ENCODE measurements at places on chromosomes 1 and 21.

- DNase-seq, result no peak
Observed at GRCh38 chr1:22633697-22634463, 2.5 kb upstream of the C1QA start.

GRCh38 chr1:61207416-61207815, 125.1 kb downstream of the NFIA start:
- DNase-seq, result no peak

DNA sequence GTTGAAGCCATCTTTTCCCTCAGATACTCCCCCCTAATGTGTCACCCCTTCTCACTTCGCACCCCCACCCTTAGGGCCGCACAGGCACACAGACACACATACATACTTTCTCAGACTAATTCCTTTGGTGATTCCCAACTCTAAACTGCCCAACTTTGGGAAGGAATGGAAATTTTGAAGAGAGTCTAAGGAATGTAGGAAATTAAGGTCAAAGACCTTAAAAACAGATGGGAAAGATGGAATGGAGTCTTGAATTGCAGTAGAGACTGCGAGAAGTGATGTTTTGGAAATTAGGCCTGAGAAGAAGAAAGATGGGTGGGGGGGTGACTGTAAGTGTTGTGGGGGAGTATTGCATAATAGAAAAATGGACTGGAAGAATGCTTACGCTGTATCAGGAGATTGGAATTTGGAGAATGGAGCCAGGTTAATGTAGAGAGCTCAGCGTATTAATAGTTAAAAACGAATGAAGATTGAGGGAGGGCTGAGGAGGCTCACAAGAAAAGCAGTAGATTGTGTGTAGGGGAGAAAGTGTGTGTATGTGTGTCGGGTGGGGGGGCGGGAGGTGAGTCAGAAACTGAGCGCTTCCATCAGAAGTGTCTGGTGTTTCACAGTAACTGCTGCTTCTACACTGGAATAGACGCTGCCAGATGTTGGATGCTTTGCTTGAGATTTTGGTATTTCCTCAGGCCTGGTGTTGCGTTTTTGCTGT, 1.7 kb downstream of the PIP5K1A start:
- DNase-seq, result peak; percentile 22

- DNase-seq, result no peak
Observed at GRCh38 chr1:101945884-101946283, 50.8 kb downstream of the OLFM3 start.

DNA sequence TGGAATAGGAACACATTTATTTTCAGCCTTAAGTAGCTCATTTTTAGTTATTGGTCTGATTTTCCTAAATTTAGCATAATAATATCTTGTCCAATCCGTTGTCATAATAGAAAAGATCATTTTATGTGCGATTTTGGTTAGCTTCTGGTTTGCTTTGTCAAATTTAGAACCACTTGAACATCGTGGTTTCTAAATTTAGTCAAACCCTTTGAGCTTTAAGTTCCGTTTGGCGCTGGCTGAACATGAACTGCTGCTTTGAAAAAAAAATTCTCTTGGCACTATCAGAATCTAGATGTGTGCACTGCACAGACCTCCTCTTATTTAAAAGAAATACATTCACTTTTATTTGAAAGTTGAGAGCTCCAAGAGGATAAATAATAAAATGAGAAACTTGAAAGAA, 370.6 kb downstream of the PTPRC start:
- DNase-seq, result no peak

GRCh38 chr1:54009406-54009805, 8.6 kb downstream of the LDLRAD1 start:
- no peak for DNase-seq

DNA sequence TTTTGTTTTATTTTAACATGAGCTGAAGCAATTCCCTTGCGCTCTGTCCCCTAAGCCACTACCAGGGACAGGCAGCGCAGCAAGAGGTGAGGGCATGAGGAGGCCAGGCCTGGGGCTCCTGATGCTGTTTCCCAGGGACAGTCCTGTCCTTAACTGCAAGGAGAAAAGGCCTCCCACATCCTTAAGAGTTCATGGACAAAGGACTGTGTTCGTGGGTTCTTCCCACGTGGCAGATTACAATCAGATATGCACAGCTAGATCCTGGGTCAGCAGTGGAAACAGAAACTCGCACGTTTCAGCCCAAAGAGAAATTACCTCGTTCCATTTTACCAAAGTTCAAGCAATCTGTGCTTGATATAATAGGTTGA, 85.8 kb downstream of the MIS18A start:
- DNase-seq, result no peak

DNA sequence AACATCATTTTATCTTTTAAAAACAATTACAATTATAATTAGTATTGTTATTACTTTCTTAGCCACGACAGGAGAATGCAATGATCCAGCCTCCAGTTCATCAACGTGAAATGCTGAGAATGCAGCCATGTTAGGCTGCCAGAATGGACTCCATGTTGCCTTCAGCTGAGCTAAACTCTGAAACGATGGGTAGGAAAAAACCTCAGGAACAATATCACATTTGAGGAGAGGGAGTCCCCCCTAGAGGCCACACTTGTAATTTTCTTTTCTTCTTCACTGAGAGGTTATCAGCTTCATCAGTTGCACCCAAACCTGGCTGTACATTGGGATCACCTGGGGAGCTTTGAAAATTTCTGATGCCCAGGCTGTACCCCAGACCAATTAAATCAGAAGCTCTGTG, 34.6 kb upstream of the DNAH14 start:
- DNase-seq, result no peak

DNA sequence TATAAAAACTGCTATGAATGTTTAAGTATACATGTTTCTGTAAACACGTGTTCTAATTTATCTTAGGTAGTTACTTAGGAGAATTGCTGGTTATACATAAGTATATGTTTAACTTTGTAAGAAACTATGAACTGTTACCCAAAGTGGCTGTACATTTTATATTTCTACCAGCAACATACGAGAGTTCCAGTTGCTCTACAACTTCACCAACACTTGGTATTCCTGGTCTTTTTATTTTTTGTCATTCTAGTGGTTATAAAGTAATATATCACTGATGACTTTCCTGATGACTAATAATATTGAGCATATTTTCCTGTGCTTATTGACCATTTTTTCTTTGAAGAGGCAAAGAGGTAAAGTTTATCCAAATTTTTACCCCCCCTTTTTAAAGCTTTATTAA, 76.0 kb downstream of the KIAA0319L start:
- DNase-seq, result no peak

GRCh38 chr1:153548722-153549688, at the start of gene S100A3:
TSS of gene S100A3 (minus strand) at chr1:153549258. CDS start at chr1:153548485, 773 bp downstream.
- DNase-seq, result no peak

DNA sequence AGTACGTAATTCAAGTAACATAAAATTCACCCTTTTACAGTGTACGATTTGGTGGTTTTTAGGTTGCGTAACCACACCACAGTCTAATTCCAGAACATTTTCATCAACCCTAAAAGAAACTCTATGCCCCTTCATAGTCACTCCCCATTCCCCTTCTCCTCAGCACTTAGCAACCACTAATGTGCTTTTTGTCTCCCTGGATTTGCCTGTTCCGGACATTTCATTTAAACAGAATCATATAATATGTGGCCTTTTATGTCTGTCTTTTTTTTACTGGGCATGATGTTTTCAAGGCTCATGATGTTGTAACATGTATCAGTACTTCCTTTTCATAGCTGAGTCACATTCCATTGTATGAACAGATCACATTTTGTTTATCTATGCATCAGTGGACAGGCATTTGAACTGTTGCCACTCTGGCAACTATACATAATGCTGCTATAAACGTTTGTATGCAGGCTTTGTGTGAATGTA, 20.8 kb downstream of the OBSCN start:
- DNase-seq, result no peak

- DNase-seq, result no peak
Observed at GRCh38 chr1:164926107-164926506, 367.1 kb downstream of the PBX1 start.

DNA sequence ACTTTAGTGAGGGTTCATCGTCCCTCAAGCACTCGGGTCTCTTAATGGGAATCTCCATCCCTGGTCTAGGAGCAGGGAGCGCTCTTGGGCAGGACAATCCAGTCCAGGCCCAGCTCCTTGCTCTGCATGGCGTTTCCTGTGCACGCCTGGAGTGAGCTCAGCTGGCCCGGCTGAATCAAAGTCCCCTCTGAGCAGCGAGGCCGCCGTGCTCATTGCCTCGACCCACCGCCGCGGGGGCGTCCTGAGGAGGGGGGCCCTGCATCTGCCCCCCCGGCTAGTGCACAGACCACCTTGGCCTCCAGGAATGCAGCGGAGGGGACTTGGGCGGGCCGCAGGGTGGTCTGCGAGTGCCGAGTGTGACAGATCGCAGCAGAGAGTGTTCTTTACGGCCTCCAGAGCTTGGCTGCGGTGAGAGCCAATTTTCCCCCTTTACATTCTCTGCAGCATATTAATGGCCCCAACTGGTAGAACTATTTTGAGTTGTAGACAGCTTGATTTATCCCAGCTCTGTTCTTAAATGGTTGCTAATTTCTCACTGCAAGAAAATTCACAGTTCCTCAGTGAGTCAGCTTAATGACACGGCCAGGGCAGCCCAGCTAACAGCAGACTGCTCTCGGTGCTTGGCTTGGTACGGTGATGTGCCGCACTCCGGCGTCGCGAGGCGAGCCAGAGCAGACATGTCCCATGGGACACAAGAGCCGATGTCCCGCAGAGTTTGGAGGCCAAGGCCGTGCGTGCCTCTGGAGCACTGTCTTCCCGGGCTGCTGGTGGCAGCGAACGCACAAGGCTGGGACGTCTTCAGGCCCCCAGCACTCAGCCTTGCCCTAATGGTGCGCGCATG, 39.8 kb downstream of the SNAP47 start:
- DNase-seq, result no peak

DNA sequence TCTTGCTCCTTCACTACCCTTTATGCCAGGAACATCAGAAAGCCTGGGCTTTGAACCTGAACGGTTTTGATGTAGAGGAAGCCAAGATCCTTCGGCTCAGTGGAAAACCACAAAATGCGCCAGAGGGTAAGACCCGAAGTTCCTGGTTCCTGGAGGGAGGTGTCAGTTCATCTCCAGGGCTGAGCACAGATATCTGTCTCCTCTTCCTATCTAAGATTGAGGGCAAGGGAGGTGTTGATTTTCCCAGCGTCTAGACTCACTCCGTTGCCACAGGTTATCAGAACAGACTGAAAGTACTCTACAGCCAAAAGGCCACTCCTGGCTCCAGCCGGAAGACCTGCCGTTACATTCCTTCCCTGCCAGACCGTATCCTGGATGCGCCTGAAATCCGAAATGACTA, 915 bp downstream of the CDC20 start:
- DNase-seq, result no peak

DNA sequence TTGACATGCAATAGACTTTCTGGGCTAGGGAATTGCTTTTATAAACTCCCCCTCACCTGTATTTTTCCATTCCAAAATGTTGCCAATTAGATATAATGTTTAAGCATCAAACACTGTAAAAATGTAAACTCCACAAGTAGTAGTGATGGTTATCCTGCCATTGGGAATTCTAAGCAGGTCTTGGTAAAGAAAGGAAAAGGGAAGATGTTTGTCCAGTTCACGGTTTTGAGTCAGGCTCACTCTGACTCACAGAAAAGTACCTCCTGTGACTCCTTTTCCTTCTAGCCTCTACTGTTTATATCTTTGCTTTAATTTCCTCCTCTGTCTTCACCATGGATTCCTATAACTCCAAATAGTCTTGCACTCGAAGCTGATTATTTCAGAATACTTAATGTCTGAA, 19.0 kb upstream of the PTPN14 start:
- no peak for DNase-seq

DNA sequence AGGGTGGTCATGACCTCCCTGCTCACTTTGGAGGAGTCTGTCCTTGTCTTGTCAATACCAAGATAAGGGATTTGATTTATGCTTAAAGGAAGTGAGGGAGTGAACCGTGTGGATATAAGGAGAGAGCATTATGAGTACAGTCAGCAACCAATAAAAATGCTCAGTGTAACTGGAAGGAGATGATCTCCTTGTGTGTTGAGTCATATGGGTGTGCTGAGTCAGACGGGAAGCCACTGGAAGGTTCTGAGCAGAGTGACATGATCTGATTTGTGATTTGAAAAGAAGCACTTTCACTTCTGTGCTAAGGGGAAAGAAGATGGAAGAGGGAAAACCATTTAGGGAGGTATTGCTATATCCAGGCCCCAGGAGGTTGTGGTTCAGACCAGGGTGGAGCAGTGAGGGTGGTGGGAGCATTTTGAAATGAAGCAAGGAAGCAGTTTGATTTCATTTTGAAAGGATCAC, 2.5 kb upstream of the BCL10 start:
- DNase-seq, result peak; percentile 31

GRCh38 chr1:244209955-244210354, 158.9 kb downstream of the ZBTB18 start:
- no peak for DNase-seq

DNA sequence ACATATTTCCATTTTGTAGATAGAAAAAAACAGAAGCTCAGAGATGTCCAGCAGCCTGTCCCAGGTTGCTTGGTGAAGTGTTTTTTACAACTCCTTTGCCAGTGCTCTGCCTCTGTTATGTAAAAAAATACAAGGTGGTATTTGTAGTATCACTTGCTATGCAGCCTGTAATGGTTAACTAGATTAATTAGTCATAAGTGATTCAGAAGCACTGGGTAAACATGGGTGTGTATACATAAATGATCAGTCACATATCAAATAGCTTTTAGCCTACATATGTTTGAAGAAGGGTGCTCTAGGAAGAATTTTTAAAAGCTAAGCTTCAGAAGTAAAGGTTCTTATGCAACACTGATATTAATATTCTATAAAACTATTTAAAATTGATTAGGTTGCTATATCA, 70.0 kb upstream of the MAGI3 start:
- DNase-seq, result no peak

DNA sequence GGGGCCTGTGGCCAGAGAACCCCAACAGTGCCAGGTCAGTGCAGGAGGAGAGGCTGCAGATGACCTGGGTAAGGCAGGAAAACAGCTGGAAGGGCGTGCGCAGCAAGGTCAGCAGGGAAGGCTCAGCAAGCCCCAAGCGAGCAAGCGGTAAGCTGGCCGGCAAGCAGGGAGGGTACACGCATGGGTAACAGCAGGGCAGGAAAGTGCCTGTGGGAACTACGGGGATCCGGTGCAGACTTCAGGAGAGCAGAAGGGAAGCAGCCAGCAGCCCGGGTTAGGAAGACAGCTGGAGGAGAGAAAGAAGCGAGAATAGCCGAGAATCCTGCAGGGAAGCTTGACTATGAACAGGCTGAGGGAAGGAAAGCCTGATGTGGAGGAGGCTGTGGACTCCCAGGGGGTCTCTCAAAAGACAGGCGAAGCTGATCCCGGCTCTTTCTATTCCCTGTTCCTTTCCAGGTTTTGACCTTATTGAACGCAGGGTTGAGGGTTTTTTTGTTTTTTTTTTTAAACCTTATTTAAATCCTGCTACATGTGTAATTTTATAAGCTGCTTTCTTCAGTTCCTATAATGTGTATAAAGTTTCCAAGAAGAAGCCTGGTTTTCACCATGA, 20.9 kb downstream of the UMODL1 start:
- no peak for DNase-seq

GRCh38 chr21:44871576-44872269, 1.8 kb downstream of the PTTG1IP start:
- peak; percentile 32 for DNase-seq

- DNase-seq, result peak; percentile 72
Observed at GRCh38 chr1:113930499-113931161, 1.5 kb downstream of the HIPK1 start.

GRCh38 chr1:111819566-111820263, 64.0 kb downstream of the DDX20 start:
- DNase-seq, result no peak

- no peak for DNase-seq
Observed at GRCh38 chr1:218330043-218330623, 15.0 kb upstream of the TGFB2 start.

- no peak for DNase-seq
Observed at GRCh38 chr1:159815926-159816325, 10.7 kb upstream of the SLAMF8 start.

GRCh38 chr1:69567652-69568420, at the start of gene LRRC7:
TSS of gene LRRC7 (plus strand) at chr1:69567922. CDS start at chr1:69568640, 718 bp downstream.
- DNase-seq, result peak; percentile 23

Measured in stimulated activated naive CD8-positive, alpha-beta T cell treated with anti-CD3 and anti-CD28 coated beads, Interleukin-15, Interleukin-2, amounts not matched to agents 100 U/mL and 50 U/mL, for 24 hours (primary cell).